ENCODE measurements at places on chromosomes 16 and 17.

DNA sequence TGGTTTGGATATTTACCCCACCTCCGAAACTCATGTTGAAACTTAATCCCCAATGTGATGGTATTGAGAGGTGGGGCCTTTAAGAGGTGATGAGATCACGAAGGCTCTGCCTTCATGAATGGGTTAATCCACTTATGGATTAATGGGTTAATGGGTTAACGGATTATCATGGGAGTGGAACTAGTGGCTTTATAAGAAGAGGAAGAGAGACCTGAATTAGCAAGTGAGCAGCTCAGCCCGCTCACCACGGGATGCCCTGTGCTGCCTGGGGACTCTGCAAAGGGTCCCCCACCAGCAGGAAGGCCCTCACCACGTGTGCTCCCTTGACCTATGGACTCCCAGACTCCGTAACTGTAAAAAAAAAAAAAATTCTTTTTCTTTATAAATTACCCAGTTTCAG lies 16.5 kb upstream of the GPRC5B start:
- no peak for DNase-seq

DNA sequence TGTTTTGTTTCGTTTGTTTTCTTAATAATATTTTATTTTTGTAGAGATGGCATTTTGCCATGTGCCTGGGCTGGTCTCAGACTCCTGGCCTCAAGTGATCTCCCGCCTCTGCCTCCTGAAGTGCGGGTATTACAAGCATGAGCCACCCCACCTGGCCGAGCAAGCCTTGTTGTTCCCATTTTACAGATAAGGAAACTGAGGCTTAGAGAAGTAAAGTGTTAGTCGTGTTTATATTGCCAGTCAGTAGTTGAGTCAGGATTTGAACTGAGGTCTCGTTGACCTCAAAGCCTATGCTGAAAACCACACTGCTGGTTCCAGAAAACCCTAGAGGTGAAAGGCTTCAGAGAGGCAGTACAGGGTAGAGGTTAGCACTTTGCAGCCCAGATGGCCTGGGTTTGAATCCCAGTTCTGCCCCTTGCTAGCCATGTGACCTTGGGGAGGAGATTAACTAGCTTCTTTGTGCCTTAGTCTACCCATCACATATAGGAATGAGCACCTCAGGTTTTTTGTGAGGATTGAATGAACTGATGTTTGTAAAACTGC lies 102.0 kb downstream of the ABCC6 start:
- DNase-seq: no peak

GRCh38 chr17:47305302-47305923 lies 18.3 kb upstream of the EFCAB13 start:
- no peak for DNase-seq

- DNase-seq: no peak
These were observed 30.3 kb downstream of the MRTFB start for GRCh38 chr16:14101415-14101814.

- no peak for DNase-seq
These were observed 345 bp downstream of the TSC2 start for GRCh38 chr16:2048116-2048543.

DNA sequence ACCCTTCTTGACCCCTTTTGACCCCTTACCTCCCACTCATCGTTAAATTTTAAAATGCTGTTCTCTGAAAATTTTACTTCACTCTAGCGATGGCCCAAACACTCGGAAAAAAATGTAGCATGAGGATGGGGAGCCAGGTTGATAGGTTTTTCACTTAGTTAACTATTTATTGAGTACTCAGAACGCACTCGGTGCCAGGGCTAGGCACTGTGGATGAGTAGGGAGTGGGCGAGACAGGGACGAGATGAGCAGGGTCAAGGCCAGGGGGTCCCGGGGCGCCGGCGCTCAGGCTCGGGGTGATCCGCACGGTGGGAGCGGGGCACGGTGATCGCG lies 392 bp downstream of the ZSCAN32 start:
- no peak for DNase-seq

- DNase-seq: peak; percentile 69
These were observed 13.8 kb downstream of the RIPOR1 start for GRCh38 chr16:67542464-67542863.

- DNase-seq: no peak
These were observed 79.6 kb upstream of the CDH11 start for GRCh38 chr16:65201511-65201910.

- DNase-seq: no peak
These were observed 2.7 kb downstream of the SULT1A1 start for GRCh38 chr16:28607116-28607623.

DNA sequence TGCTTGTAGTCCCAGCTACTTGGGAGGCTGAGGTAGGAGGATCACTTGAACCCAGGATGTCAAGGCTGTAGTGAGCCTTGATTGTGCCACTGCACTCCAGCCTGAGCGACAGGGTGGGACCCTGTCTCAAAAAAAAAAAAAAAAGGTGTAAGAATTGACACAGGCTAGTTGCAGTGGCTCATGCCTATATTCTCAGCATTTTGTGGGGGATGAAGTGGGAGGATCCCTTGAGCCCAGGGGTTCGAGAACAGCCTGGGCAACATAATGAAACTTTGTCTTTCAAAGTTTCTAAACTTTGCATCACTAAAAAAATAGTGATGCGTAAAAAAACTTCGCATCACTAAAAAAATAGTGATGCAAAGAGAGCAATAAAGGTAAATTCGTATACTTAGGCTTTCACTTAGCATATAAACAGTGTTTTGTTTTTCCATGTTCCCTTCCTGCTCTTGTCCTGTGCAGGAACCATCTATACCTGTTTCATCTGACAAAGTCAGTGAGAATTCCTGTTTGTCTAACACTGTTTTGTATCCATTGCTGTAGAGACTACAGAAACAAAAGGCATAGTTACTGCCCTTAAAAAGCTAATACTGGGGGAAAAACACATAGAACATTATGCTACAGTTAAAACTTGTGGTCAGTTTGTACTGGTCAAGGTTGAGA lies 32.1 kb downstream of the CTCF start:
- DNase-seq: no peak
